ENCODE measurements at places on chromosomes 7 and 10.
A peak's percentile ranks its signal among the peaks of the same experiment; 100 is the strongest.

GRCh38 chr7:24637021-24637420, 63.8 kb downstream of the PALS2 start:
- ATAC-seq = no peak

- no peak for ATAC-seq
Measured at GRCh38 chr10:72034040-72034499, 54.3 kb downstream of the SPOCK2 start.

DNA sequence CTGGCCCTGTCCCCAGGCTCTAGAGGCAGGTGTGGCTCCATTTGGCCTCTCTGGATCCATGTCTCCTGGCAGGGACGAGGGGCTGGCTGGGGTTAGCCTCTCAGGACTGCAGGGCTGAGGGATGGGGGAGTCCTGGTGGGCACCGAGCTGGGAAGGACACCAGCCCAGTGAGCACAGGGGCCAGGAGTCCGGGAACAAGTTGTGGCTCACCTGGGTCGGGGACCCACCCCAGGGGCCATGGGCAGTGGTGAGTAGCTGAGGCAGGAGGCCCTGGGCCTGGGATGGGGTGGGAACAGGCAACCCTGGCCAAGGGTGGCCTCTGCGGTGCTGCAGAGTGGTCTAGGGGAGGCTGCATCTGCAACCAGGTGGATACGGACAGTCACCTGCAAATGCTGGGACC, 24.1 kb downstream of the ANTXRL start:
- ATAC-seq = no peak

DNA sequence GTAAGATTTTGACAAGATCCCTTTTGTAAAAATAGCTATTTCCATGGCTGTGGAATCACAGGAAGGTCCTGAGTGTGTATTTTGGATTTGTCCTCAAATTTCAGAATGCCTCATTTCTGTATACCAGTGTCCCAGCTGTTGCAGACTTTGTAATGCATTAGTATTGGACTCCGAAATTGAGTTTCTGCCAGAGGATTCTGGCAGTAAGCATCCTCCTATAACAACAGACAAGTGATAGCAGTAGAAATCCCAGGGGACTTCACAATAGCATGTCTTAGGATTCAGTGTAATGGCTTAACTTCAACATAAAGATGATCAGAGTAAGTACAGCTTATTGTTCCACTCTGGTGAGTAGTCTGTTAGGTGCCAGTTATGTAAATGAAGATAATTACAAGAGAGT, 104.6 kb downstream of the FOXP2 start:
- no peak for ATAC-seq

DNA sequence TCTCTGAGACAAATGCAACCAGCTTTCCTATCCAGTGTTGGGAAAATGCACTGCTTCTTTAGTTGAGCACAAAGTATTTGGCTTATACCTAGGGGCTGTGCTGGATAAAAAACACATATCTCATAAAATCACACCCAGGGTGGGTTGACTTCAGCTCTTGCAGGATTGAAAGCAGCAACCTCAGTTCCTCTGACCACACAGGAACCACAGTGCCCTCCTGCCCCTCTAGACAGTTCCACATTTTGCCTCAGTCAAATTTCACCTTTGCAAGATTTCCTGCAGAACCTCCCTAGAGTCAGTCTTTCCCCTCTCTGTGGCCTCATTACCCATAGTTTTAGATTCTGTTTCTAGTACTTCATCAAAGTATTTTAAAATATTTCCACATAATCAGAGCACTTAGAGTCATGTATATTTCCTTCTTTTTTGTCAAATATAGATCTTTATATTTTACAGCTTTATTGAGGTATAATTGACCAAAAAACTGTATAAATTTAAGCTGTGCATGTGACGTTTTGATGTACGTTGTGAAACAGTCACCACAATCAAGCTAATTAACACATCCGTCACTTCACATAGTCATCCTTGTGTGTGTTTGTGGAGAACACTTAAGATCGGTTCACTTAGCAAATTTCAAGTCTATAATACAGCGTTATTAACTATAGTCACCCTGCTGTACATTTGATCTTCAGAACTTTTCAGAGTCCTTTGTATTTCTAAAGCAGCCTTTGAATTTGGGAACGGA, 37.0 kb upstream of the EGR2 start:
- ATAC-seq = peak; percentile 91

DNA sequence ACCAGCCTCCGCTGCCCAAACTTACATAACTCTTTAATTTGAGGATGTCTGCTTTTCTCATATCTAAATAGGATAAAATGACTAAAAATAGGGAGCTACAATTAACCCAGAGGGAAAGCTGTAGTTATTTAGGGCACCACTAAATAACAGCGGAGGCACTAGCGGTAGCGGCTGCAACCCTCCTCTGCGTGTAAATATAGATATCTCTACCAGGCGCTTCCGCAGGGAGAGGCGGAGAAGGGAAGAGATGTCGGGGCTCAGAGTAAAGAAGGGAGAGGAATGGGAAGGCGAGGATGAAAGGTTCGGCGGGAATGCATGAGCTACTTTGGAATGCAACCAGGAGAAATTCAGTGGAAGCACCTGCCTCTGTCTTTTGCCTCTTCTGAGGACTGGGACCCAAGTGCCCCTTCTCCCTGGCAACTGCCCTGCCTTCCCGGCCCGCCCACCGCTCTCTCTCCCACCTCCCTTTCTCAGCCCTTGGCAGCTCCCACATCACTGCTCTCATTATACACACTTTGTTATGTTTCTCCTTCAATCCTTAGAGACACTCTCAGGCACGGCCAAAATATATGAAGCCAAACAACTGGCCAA, 698.3 kb downstream of the PARD3 start:
- ATAC-seq = no peak

DNA sequence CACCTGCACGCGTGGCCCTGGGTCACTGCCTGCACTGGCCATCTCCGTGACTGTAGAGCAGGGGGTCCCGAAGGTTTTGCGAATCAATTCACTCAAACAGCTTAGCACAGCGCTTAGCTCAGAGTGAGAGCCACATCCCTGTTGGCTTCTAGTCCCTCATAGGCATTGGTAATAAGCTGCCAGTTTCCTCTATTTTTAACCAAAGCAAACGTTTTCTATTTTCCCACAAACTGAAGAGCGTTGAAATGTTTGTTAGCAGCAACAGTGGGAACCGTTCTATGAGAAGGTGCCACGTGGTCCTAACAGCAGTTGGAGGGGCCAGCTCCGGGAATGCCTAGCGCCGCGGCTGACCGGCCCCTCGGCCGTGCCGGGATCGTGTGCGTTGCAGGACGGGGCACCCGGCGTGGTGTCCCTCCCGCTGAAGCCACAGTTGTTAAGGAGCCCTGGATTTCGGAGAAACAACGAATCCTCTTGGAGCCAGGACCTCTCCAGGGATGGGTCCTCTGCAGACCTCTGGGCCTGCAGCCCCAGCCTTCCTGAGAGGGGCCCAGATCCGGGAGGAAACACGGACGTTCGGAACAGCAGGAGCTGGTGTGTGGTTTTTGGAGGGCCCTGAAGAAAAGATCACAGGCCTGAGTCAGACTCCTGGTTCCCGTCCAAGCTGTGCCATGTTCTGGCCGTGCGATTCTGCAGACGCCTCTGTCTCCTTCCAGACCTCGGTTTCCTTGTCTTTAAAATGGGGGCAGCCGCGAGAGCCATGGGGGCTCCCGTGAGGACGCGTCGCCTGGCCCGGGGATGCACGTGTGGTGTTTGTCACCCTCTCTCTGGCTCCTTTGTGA, 40.3 kb downstream of the FAM20C start:
- no peak for ATAC-seq

DNA sequence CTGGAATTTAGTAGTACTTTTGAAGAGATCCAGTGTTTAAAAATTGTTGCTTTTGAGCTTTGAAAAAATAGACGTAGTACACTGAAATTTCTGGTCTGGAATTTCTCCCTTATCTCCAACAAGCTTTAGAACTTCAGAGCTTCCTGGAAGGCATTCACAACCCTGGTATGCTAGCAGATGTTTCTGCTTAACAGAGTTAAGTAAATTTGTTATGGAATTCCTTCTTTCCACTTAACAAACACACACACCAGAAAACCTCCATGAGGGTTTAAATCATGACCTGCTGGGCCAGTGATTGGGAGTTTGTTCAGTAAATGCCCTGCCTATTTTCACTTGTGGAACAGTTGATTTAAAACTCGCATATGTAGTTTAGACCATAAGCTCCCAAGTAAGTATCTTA, 13.7 kb downstream of the ASB15 start:
- ATAC-seq = no peak

DNA sequence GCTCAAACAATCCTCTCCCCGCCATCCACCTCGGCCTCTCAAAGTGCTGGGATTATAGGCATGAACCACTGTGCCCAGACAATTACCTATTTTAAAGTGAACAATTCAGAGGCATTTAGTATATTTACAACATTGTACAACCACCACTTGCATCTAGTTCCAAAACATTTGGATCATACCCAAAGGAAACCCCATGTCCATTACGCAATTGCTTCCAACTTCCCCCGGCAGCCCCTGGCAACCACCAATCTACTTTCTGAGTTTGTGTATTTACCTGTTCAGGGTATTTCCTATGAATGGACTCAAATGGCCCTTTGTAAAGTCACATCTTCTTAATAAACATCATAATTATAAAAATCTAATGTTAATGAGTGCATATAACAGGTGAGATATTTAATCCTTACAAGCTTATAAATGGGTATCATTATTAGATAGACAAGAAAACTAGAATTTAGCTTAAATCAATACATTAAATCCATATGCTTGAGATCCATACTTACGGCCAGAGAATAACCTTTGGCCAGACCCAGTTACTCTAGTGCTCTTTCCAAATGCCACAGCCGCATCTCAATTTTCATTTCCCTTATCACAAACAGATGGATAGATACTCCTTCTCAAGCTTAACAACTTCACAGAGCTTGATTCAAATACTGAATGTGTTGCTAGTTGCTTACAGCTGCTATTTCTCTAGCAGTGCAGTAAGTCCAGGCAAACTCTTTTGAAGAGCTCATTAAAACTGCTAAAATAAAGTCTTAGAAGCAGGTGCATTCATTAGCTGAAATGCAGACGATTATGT, 133.4 kb upstream of the MKLN1 start:
- no peak for ATAC-seq

DNA sequence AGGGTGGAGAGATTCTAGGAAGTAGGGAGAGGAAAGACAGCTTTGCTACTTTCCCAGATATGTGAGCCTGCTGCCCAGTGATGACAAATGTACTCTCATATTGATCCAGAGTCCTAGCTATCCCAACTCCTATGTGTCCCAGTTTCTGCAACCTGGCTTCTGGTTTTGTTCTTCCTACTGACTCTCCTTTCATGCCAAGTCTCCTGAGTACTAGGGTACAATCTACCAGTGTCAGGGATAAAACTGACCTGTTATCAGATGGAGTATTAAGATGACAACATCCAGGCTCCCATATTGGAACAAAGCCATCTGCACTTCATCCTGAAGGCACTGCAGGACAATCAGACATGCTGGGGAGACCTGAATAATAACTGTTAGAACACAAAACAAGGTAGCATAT, 233.7 kb upstream of the PHYHIPL start:
- no peak for ATAC-seq

- no peak for ATAC-seq
Measured at GRCh38 chr10:117536072-117536865, 6.3 kb upstream of the EMX2 start.

GRCh38 chr7:38000272-38000671, 79.8 kb downstream of the EPDR1 start:
- no peak for ATAC-seq

- ATAC-seq = no peak
Measured at GRCh38 chr10:24528946-24529345, 194.7 kb downstream of the ARHGAP21 start.

DNA sequence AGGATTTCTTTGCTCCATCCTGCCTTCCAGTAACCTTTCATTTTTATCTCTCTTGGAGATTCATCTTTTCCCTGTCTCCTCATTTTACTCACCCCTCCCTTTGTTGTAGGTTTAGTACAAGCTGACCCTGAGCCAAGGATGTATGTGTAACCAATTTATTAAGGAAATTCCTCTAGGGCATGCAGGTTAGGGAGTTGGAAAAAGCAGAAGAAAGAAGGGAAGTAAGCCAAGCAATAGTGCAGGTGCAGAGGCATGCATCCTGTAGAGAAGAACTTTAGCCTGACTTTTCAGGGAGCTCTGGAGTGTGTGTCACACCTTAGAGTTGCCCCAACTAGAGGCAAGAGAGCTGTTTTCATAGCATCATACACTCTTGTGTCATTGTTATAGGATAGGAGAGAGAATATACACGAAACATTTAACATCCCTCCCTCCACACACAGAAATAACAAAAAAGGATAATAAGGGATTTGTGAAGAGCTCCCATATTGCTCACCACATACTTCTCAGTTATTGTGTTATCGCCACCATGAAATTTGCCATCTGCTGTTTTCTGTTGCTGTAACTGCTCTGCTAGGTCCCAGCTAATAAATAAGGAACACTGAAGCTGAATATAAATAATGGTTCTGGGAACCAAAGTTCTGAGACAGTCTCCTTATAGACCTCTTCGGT, 21.8 kb upstream of the SEMA3C start:
- ATAC-seq = no peak

GRCh38 chr7:133345690-133346421, 93.0 kb downstream of the EXOC4 start:
- no peak for ATAC-seq

DNA sequence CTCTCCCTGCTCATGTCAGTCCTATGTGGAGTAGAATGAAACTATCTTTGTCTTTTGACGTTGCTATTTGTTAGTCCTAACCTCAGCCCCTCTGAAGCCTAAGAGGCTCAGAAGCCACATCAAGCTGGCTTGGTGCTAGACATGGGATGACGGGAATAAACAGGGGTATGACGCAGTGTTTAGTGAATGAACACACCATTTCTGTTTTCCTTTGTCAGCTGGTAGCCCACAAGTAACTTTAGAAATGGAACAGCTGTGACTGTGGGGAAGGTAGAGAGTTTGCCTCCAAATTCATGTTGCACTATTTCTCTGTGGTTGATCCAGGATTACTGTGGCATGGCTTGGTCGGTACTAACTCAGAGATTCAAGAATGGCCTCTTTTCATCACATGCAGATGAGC, 31.3 kb downstream of the COX15 start:
- no peak for ATAC-seq

- no peak for ATAC-seq
Measured at GRCh38 chr10:91838199-91838598, 40.0 kb downstream of the TNKS2 start.

GRCh38 chr7:69438584-69439412, 159.5 kb upstream of the AUTS2 start:
- ATAC-seq = no peak
